ENCODE measurements at places on chromosomes 11 and 22.

DNA sequence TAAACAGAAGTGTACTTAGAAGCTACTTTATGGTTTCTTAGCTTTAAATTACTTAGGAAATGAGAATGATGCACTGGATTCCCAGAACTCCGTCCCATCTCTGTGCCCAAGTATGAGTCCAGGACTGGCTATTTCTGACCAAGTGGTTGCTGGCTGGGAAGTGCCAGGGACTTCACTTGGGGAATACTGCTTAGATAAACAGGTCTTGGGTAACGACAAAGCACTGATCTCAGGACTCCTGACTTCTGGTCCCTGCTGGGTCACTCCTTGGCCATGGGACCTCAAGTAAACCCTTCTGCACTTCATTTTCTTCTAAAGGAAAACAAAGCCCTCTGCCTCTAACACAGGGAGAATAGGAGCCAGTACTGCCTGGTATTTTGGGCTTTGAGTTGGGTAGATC is 27.9 kb downstream of the ABTB2 start:
- no peak for DNase-seq

- DNase-seq = peak; percentile 58
Observed at GRCh38 chr11:17772704-17773600, 38.4 kb downstream of the KCNC1 start.

GRCh38 chr11:26860091-26860780 is 133.7 kb upstream of the FIBIN start:
- no peak for DNase-seq

DNA sequence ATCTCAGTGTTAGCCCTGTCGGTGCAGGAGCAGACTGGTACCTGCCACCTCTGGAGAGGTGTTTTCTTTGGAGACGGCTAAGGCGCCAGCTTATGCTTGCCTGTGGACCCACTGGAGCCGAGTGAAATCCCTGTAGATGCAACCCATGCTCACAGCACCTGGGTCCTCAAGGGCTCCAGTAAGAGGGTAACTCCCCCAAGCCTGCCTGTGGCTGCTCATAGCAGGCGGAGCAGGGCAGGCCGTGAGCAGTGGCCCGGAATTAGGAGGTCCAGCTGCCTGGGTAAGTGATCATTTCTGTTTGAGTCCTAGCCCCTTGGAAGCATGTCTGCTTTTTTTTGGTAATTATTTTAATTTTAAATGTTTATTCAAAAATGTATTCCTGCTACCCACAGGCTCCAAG is 43.8 kb downstream of the NAT10 start:
- DNase-seq = no peak

GRCh38 chr11:3955299-3955665 is 99.8 kb downstream of the STIM1 start:
- no peak for DNase-seq

GRCh38 chr22:28983788-28984441 is 77.7 kb downstream of the C22orf31 start:
- no peak for DNase-seq

- DNase-seq = no peak
Observed at GRCh38 chr11:112620621-112621394, 340.4 kb upstream of the NCAM1 start.

- no peak for DNase-seq
Observed at GRCh38 chr11:100703801-100704575, 16.9 kb downstream of the ARHGAP42 start.

- no peak for DNase-seq
Observed at GRCh38 chr11:96091476-96091875, 167.6 kb upstream of the MTMR2 start.

- no peak for DNase-seq
Observed at GRCh38 chr11:32065865-32066629, 24.8 kb upstream of the RCN1 start.

- no peak for DNase-seq
Observed at GRCh38 chr11:61345954-61346843, 13.2 kb downstream of the TKFC start.

- DNase-seq = no peak
Observed at GRCh38 chr22:47159592-47159991, 397.1 kb downstream of the TBC1D22A start.

- no peak for DNase-seq
Observed at GRCh38 chr11:59841514-59841913, 3.8 kb downstream of the CBLIF start.

GRCh38 chr22:29172216-29172615 is 33.5 kb upstream of the EMID1 start:
- peak; percentile 39 for DNase-seq

DNA sequence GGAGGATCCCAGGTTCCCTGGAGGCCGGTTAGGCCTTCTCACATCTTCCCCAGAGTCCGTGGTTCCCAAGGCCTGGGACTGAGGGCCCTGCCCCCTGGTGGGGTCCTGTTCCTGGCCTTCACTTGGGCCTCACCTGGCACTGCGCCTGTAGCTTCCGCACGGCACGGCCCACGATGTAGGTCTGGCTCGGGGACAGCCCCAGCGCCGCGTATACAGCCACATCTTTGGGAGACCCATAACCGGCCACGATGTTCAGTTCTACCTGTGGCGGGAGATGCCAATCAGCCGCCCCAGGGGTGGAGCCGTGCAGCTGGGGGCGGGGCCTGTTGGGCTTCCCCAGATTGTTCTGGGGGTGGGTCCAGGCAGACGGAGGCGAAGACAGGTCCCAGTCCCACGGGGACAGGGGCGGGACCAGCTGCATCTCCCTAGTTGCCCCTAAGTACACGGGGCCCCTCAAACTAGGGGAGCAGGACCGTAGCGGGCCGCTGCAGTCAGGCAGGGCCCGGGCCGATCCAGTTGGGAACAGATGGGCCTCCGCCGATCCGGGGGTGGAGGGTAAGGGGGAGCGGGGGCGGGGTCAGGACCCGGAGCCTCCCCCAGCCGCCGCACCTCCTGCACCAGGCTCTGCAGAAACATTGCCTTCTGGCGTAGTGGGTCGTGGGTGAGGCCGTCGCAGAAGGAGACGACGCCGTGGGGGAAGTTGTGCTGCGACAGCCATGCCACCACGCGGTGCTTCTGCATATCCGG is 10.1 kb downstream of the AIP start:
- no peak for DNase-seq

- DNase-seq = no peak
Observed at GRCh38 chr22:31333641-31334040, 12.5 kb downstream of the PATZ1 start.

DNA sequence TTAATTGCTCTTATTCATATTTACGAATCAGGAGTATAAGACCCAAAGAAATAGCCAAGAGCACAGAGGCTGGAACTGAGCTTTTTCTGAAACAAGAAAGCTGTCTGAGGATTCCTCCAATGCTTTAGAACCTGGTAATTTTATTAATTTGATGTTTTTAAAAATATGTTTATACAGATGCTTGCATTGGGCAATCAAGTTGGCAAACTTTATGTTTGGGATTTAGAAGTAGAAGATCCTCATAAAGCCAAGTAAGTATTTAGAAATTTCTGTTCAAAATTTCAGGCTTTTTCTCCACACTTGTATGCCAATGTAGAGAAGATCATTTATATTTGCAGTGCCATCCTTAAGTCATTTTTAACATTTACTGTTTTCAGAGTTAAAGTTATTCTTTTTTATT is 24.3 kb upstream of the HIKESHI start:
- no peak for DNase-seq

DNA sequence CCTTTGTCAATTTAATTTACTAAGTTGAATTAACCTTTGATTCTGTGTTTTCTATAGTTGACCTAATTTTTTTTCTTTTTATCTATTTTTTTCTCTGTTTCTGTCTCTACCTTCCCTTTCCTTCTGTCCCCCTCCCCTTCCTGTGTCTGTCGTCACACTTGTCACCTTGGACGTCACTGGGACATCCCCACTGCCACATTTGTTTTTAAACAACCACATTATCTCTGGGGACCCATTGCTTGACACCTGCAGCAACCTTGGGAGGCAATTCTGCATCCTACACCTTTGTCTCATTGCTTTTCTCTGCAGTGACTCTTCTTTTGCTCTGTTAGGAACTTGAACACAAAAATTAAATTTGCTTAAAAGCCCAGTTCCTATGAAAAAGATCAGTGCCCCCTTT is 51.8 kb upstream of the TTC12 start:
- DNase-seq = no peak

DNA sequence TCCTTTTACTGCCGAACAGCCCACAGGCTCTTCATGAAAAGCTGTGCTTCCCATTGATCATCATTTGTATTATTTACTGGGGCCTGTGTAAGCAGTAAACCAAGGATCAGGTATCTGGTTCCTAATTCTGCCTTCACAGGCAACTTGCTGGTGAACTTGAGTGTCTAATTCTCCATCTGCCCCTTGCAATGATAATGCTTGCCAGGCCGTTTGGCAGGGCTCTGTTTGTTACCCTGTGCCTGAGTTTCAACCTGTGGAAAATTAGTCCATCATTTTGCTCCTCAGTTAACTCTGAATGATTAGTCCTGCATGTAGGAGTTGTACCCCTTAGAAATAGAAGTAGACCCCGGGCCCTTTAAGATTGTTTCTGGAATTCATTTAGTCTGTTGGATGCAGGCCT is 298.4 kb upstream of the CADM1 start:
- no peak for DNase-seq

GRCh38 chr11:65551572-65552387 is 6.4 kb downstream of the LTBP3 start:
- DNase-seq = peak; percentile 88

DNA sequence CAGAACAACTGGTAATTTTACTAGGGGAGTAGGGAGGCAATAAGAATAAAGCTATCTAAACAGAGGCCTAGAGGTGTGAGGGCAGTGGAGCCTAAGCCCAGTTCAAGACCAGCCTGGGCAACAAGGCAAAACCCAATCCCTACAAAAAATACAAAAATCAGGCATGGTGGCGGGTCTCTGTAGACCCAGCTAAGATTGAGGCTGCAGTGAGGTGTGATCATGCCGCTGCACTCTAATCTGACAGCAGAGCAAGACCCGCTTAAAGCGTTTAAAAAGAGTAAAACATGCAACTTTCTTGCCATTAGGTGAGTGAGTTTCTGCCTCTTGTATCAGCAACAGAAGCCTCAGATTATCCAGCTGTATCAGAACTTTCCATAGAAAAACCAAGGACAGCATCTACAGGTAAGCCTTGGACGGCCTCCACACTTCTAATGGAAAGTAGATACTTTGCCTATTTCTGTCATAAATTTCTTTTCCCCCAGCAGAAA is 12.1 kb downstream of the TAF1D start:
- DNase-seq = no peak

DNA sequence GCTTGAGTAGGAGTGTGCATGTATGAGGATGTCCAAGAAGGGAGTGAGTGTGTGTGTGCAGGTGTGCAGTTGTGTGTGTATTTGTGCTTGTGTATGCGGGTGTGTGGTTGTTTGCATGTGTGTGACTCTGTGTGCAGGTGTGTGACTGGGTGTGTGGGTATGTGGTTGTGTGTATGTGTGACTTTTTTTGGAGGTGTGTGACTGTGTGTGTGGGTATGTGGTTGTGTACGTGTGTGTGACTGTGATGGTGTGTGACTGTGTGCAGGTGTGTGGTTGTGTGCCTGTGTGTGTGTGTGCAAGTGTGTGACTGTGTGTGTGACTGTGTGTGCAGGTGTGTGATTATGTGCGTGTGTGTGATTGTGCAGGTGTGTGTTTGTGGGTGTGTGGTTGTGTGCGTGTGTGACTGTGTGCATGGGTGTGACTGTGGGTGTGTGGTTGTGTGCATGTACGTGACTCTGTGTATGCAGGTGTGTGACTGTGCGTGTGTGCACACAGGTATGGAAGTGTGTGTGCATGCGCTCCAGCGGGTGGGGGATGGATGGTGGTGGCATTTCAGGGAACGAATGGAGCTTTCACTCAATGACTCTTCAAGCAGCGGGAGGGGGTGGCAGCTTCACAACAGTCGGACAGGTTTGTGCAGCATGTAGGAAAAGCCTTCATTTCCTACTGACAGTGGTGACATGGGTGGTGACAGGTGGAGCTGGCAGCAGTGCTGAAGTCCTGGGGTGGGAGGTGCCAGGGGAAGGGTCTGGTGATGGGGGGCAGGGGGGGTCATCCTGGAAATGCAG is 47.6 kb downstream of the CACNA1I start:
- no peak for DNase-seq

- DNase-seq = no peak
Observed at GRCh38 chr11:27293515-27294417, 69.2 kb downstream of the CCDC34 start.

- peak; percentile 96 for DNase-seq
Observed at GRCh38 chr22:37607010-37607934, 1.4 kb upstream of the GGA1 start.

DNA sequence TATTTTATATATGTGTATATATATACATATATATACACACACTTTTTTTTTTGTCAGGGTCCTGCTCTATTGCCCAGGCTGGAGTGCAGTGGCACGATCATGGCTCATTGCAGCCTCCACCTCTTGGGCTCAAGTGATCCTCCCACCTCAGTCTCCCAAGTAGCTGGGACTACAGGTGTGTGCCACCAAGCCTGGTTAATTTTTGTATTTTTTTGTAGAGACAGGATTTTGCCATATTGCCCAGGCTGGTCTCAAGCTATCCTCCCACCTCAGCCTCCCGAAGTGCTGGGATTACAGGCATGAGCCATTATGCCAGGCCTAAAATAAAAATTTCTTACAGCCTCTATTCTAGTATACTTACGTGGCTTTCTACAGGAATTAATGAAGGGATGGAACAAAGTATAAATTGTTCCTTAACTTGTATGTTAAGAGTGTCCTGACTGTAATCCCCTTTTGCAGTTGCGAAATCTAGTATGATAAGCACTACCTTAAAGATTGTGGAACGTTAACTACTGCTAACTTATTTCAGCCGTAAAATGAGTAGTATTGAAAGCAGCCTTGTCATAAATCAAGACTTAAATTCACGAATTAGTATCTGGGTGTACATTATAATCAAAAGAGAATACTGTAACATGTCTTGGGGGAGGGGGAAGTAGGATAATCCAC is 2.1 kb downstream of the TRAF6 start:
- no peak for DNase-seq

DNA sequence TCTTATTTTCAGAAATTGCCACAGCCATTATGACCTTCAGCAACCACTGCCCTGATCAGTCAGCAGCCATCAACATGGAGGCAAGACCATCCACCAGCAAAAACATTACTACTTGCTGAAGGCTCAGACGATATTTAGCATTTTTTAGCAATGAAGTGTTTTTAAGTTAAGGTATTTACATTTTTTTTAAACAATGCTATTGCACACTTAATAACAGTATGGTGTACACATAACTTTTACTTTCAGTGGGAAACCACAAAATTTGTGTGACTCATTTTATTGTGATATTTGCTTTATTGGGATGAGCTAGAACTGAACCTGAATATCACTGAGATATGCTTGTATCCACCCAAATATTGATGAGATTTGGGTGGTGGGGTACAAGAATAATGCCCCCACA is 110.9 kb downstream of the TSPAN18 start:
- no peak for DNase-seq

DNA sequence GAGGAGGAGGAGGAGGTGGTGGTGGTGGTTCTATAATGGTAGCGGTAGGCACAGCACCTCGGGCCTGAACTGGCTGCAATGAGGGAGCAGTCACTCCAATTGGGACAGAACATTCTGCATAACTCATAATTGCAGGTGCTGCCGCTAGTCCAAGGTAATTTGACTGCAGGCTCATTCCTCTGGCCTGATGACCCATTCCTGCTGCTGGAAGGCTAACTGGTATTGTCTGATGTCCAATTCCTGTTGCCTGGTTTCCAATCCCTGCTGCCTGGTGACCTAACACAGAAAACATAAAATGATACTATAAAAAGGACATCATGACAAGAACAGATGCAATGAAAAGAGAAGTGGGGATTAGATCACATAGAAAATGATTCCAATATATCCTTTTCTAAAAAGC is 7.9 kb upstream of the AGBL2 start:
- DNase-seq = no peak

- peak; percentile 85 for DNase-seq
Observed at GRCh38 chr22:42868751-42869251, 11.7 kb upstream of the ARFGAP3 start.
